NCI-H446 treated with DMSO at 0.1 percent for 48 hours (cell line): ENCODE measurements at places on chromosomes 5 and 9.

DNA sequence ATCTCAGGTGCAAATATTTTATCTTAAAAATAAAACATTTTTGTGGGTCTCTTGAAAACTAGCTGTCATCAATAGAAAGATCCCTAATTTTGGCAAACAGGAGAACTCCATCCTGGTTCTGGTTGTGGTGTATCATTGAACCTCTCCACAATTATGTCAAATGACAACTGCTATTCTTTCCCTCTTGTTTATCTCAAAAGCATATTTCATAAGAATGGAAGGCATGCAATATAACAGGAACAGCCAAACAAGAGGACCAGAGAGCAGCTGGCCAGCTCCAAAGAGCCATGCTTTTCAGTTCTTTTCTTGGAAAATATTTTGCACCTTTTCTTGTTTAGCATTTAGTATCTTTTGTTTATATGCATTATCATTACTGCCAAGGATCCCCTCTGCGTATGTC lies 125.4 kb downstream of the ADAMTS6 start:
- DNase-seq = no peak

DNA sequence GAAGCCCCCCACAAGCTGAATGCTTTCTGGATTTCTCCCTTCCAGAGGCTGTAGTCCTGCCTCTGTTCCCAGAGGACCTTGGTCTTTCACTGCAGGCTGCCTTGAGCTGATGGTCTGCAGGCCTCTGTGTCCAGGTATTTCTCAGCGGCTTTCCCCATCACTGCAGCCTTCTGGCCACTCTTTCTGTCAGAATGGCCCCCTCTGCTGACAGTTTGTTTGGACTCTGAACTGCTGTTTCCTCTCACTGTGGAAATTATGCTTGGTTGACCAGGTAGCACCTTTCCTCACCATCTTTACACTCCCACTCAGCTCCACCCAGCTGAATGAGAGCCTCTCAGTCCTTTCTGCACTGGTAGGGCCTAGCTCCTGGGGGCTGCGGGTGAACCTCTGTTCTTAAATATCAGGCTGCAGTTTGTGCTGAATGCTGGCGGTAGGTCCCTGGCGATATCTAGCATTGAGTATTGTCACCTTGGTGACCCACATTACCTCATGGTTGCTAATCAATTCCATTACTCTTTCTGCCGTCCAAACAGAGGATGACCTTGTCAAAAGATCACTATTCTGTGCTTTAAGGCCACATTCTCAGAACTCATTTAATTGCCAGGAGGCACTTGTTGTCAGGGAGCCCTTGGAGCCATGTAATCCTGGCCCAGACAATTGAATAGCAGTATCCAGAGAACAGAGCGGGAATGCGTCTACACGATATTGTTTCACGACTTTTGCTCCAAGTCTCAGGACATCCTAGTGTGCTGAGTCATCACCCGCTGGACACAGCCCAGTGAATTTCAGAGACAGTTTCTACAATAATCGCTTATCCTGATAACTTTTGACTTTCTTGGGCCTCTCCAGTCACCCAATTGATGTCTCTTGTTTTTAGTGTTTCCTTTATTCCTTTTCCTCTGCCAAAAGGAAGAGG lies 230.2 kb downstream of the TENT4A start:
- DNase-seq = no peak

DNA sequence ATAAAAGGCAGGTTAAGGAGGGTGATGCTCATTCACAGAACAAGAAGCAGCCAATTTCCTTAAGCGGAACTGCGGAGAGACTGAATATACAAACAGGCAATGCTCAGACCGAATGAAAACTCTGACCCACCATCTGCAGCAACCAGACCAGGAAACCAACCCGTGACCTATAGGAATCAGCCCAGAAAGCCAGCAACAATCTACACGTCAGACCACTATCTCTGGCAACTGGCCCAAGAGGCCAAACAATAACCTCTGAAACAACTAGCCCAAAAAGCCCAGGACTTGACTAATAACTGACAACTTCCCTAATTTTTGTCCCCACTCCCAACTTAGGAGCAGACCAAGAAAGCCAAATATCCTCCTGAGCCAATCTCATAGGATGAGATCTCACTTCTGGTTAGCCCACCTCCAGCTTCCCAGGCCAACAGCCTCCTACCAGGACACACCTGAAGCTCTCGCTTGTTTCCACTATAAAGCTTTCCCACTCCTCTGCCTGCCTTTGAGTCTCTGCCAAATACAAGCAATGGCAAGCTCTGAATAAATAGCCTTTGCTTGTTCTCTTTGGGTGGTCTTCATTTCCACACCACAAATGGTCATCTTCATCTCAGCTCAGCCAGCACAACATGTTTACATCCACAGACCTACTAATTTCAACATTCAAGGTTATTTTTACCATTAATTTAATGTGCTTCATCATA lies 168.5 kb downstream of the HSD17B3 start:
- no peak for DNase-seq

DNA sequence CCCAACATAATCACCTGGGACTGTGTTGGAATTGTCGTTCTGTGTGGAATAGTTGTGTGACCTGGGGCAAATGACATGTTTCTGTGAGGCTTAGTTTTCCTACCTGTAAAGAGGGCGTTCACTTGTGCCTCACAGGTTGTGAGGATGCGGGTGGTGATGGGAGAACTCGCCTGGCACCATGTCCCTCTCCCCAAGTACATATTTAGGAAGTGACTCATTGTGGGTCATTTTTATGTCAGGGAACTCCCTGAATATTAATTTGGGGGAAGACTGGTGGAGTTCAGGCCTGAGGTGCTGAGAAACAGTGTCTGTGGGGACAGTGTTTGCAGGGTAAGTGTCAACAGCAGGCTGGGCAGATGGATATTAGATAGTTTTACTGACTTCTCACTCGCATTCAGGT lies 144.7 kb downstream of the KDM4C start:
- DNase-seq = no peak

DNA sequence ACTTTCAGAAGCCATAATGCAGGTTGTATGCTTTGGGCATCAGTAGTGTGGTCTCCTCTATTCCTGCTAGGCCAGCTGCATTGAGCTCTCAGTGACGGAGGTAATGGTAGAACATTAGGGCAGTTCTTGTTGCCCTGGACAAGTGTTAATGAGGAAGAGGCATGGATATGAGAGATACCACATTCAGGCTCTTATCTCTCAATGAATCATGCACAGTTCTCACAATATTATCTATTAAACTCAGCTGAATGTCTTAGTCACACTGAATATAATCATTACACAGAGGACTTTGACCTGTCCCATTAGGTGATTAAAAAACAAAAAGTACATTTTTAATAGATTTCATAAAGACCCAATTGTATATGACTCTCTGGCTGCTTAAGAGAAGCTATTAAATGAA lies 76.6 kb upstream of the SSBP2 start:
- DNase-seq = no peak

GRCh38 chr5:64872044-64872443 lies 103.3 kb downstream of the CWC27 start:
- DNase-seq = no peak

DNA sequence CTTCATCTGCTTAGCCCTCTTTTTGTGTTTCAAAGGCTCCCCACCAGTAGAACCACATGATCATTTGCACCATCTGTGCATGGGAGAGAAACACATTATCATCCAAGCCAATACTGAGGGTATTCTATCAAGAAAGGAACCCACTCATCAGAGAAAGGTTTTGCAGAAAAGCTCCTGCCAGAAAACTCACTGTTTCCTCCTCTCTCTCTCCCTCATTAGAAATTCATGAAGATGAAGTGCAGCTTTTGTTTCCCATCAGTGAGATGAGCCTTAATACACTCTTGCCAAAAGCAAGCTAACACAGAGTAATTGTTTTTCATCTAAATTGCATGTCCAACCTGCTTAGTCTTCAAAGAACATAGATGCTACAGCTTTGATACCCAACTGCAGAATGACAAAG lies 142.4 kb upstream of the GRAMD2B start:
- DNase-seq = no peak

- no peak for DNase-seq
Measured at GRCh38 chr5:3269395-3270169, 326.1 kb upstream of the IRX1 start.

DNA sequence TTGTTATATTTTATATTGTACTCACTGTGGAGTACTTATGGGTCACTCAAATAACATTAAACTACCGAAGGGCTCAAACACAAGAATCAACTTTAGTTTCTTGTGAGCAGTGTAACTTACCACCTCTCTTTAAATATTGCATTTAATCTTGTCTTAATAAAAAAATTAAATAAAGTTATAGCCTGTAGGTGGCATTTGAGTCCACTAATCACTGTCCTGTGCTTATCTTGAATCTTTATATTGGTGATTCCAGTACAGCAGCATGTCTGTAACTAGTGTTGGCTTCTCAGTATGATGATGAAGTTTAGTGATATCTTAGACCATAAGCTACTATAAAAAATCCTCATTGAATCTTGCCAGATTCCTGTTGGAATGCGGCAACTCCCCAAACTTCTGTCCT lies 313.8 kb downstream of the FAM170A start:
- no peak for DNase-seq
